SJSA1 (cell line): ENCODE measurements at places on chromosomes 7 and 10. TPM values are rescaled to one million over a fixed set of nuclear protein-coding genes. Genes with fewer than 3 reads are reported as not detected.

GRCh38 chr10:4361581-4361980, 464.4 kb upstream of the AKR1E2 start:
- DNase-seq, result no peak
- no peaks in the 10 kb centered on the region for H3K36me3 ChIP-seq
- H3K27ac ChIP-seq, result no peak overlapping the region
- H3K4me1 ChIP-seq, result no peaks in the 10 kb centered on the region

TRDMT1 gene
- total RNA-seq, result 10.4 and 11.4 TPM in 2 replicates

GRCh38 chr10:122688293-122688989, 11.2 kb downstream of the C10orf120 start:
- no peaks in the 10 kb centered on the region for H3K4me1 ChIP-seq
- no peak for DNase-seq
- no peaks in the 10 kb centered on the region for H3K36me3 ChIP-seq
- H3K4me3 ChIP-seq, result no peak overlapping the region
- H3K27me3 ChIP-seq, result peaks cover 2% of the 10 kb centered on the region; the same call in 1 of the 2 replicates

DKK1 gene
- total RNA-seq, result 29.7 and 46.2 TPM in 2 replicates

DNA sequence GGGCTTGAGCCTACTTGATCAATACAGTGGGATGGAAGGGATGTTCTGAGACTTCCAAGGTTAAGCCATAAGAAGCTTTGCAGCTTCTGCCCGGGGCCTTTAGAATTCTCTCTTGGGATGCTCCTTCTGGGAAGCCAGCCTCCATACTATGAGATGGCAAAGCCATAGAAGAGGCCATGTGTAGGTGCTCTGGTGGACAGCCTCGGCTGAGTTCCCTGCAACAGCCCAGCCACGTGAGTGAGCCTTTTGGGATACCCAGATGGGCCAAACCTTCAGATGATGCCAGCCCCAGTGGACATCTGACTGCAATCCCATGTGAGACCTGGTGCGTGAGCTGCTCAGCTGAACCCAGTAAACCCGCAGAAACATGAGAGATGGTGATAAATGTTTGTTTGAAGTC, 370.6 kb downstream of the RPS24 start:
- no peaks in the 10 kb centered on the region for H3K36me3 ChIP-seq
- H3K4me1 ChIP-seq, result peaks cover 9% of the 10 kb centered on the region
- H3K27me3 ChIP-seq, result no peaks in the 10 kb centered on the region
- no peak overlapping the region for H3K27ac ChIP-seq

HMX2 gene
- 0.38 and 0.61 TPM in 2 replicates for total RNA-seq

DNA sequence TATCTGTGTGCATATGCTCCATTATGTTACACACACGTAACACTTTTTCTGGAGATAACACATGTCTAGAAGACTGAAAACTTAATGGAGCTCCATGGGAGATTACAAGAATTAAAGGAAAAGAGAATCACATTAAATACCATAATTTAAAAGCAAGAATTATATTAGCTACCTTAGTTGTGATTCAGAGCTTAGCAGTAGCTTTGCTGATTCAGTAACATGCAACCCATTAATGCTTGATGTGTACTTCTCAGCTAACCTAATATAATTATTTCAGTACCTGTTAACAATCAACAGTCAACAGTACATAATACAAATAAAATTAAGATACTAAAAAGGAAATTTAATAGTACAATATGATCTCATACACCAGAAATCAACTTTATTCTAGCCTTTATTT, 73.8 kb upstream of the GPR22 start:
- H3K36me3 ChIP-seq, result no peaks in the 10 kb centered on the region
- DNase-seq, result no peak
- H3K27ac ChIP-seq, result no peak overlapping the region
- H3K4me3 ChIP-seq, result no peak overlapping the region

C10orf95 gene
- not detected in 2 replicates for total RNA-seq

GRCh38 chr10:3399756-3400155, 227.2 kb upstream of the PITRM1 start:
- peak overlapping the region; percentile 81 for H3K27ac ChIP-seq
- H3K36me3 ChIP-seq, result no peaks in the 10 kb centered on the region
- peaks cover 52% of the 10 kb centered on the region for H3K4me1 ChIP-seq
- no peaks in the 10 kb centered on the region for H3K27me3 ChIP-seq

DNA sequence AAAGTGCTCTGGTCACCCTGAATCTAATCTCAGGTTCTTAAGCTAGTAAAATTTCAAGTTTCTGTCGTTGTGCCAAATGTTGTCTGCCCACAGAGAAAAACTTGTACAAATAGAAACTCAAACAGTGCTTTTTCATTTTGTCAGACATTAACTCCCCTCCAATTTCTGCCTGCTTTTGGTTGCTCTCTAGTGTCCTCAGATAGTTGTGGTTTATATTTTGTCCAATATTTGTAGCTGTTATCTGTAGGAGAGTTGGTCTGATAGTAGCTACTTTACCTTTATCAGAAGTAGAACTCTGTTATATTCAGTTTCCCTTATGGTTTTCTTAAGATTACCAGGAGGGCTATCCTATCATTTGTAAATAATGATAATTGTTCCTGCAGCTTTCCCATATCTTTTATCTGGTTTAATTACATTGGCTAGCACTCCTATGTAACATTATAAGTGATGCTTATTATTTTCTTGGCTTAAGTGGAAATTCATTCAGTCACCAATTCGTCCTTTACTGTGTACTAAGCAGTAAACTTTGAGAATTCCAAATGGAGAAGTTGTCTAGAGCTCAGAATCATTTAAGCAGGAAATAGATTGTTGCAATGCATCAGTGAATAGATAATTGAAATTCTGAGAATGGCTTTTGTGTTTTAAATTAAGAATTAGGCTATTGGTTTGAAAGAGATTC, 91.0 kb downstream of the ANKIB1 start:
- H3K27ac ChIP-seq, result no peak overlapping the region
- no peaks in the 10 kb centered on the region for H3K27me3 ChIP-seq
- DNase-seq, result no peak
- no peaks in the 10 kb centered on the region for H3K4me1 ChIP-seq

PTN gene
- total RNA-seq, result 56.7 and 70.6 TPM in 2 replicates

GRCh38 chr10:85280014-85280413, 951.6 kb downstream of the CCSER2 start:
- H3K36me3 ChIP-seq, result no peaks in the 10 kb centered on the region
- peak; percentile 37 for DNase-seq
- no peaks in the 10 kb centered on the region for H3K27me3 ChIP-seq

DNA sequence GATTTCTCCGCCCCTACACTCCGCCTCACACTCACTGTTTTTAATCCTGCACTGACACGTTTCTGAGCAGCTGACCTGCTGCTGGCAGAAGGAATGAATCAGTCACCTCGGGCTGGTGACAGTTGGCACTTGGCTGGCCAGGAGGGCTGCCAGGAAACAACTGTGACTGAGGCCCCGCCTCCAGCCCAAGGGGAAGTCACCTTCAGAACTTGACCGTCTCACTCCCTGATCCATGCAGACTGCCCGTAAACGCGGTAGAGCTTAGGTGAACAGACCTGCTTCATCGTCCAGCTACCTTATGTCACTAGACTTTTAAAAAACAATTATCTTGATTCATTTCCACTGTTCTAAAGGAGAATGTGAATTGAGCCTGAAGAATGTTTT, 107.5 kb downstream of the DOCK1 start:
- no peaks in the 10 kb centered on the region for H3K4me1 ChIP-seq
- H3K27ac ChIP-seq, result no peak overlapping the region
- no peak for DNase-seq
- peaks cover 66% of the 10 kb centered on the region for H3K36me3 ChIP-seq
- H3K27me3 ChIP-seq, result no peaks in the 10 kb centered on the region

DNA sequence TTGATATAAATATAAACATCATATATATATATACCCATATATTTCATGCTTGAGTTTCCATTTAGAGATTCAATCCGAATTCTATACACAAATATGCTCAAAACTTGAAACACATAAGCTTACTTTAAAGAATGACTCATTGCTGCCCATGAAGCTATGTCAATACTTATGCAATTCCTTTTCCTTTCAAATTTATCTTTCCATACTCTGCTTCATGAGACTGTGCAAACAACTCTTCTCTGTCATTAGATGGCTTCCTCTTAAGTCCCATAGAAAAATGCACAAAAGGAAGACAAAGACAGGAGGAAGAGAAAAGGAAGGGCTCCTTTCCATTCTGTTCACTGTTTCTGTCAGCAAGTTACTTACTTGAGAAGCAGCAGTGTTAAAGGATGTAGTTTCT, 895.7 kb upstream of the SORCS1 start:
- no peaks in the 10 kb centered on the region for H3K27me3 ChIP-seq
- DNase-seq, result no peak
- no peaks in the 10 kb centered on the region for H3K36me3 ChIP-seq
- no peak overlapping the region for H3K27ac ChIP-seq
- no peak overlapping the region for H3K4me3 ChIP-seq
- H3K4me1 ChIP-seq, result no peaks in the 10 kb centered on the region

DNA sequence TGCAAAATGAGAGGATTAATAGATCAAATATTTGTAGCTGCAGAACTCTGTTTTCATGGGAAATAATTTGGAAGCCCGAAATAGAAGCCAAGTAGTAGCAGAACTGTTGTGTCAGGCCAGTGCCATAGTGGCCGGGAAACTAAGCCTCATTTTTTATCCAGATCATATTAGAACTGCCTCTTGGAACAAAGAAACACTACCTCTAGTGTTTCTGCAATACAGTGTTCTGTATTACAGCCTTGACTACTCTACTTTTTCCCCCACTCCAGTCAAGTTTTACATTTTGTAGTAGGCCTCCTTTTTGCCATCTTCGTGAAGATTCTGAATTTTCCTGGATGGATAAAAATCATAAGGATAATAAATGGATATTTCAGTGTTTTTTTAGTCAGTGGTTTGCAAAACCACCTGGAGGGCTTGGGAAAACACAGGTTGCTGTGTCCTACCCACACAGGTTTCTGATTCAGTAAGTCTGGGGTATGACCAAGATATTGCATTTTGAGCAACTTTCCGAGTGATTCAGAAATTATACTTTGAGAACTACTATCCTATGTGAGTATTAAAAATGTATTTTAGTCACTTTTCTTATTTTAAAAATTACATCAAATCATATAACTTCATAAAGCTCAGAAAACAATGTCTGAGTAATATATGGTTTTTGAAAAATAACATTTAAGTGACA, 326.2 kb upstream of the KAT6B start:
- no peak overlapping the region for H3K4me3 ChIP-seq
- no peaks in the 10 kb centered on the region for H3K36me3 ChIP-seq
- no peaks in the 10 kb centered on the region for H3K27me3 ChIP-seq
- DNase-seq, result no peak

GRCh38 chr7:30996256-30996655, 32.5 kb downstream of the GHRHR start:
- H3K4me1 ChIP-seq, result no peaks in the 10 kb centered on the region
- DNase-seq, result no peak
- no peak overlapping the region for H3K4me3 ChIP-seq
- no peaks in the 10 kb centered on the region for H3K36me3 ChIP-seq
- H3K27ac ChIP-seq, result no peak overlapping the region
